CD14-positive monocyte (primary cell): ENCODE measurements at places on chromosomes 11 and 22. TPM values are rescaled to one million over a fixed set of nuclear protein-coding genes. Genes with fewer than 3 reads are reported as not detected.

GRCh38 chr11:125287491-125288210 lies 123.1 kb downstream of the PKNOX2 start:
- DNase-seq, result no peak

- DNase-seq, result no peak
Observed at GRCh38 chr11:114440121-114440860, 1.0 kb downstream of the REXO2 start.

HPX gene
- polyA plus RNA-seq, result 0.38 and 0.40 TPM in 2 replicates

DNA sequence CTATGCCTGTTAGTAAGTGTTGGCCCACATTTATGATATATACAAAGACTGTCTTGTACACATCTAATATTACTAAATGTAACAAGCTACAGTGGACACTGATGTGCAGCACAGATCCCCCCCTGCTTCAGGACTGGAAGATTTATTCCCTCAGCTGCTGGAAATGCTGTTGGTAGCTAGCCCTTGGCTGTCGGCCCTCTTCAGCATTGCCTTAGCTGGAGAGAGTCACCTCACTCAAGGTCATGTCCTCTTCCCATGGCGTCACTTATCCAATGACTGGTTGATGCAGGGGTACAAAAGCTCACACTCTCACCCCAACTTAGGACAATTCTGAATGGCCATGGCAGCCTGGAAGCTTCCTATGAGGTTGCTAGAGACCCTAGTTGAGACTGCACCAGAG lies 312.7 kb downstream of the SOX6 start:
- no peak for DNase-seq

FGF19 gene
- polyA plus RNA-seq, result not detected

- peak; percentile 13 for DNase-seq
Observed at GRCh38 chr11:59918987-59919589, 19.1 kb upstream of the OOSP1 start.

- no peak for DNase-seq
Observed at GRCh38 chr11:93196816-93197379, 893 bp downstream of the SLC36A4 start.

IGLL1 gene
- not detected for polyA plus RNA-seq

DNA sequence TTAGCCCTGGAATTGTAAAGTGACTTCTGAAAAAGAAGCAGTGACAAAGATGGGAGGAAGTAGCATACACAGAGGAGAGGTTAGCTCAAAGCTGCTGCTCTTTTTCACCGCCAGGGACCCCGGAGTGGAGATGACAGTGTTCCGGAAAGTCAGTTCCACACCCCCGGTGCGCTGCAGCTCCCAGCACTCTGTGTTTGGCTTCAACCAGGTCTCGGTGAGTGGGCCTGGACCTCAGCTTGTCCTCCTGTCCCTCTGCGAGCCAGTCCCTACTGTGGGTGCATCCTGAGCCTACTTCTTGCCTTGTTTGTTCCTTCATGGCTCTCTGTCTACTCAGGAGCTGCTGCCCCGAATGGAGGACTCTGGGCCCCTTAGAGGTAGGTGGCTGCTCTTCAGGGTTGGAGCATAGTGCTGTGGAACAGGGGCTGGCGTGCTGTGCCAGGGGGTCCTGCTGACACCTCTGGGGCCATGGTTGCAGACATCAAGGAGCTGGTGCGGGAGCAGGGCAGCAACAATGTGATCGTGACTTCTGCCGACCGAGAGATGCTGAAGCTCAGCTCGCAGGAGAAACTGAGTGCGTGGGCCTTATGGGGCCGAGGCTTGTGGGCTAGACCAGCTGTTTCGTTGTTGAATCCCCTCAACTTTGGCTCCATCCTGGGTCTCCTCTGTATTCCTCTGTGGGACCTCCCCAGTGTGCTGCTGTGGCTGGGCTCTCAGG lies 1.7 kb downstream of the PCNX3 start:
- no peak for DNase-seq

ADAMTS15 gene
- not detected for polyA plus RNA-seq

GRCh38 chr22:25172153-25172552 lies 27.5 kb upstream of the CRYBB3 start:
- DNase-seq, result no peak

- no peak for DNase-seq
Observed at GRCh38 chr11:134657631-134658030, 245.6 kb upstream of the B3GAT1 start.

DNA sequence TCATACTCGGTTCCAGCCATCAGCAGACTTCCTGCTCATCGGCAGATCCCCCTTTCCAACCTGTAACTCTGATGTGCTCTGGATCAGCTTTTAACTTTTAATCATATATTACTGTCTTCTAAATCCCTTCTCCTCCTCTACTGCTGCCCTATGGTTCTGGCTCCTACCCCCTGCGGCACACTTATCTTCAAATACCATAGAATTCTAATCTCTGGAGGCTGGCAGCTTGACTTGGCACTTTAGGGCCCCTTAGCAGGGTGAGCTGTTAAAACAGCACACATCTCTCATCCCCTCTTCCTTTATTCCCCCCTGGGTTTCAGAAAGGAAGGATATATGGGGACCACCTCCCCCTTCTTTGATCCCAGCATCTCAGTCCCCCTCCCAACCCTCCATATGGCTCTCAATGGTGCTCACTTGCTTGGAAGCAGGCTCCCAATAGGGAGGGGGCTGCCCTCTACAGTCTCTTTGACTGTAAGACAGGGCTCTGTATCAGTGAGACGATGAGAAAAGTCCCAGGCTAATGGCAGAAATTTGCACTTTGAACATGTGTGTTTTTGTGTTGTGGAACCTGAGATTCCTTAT lies 4.4 kb upstream of the CNTF start:
- DNase-seq, result no peak

DNA sequence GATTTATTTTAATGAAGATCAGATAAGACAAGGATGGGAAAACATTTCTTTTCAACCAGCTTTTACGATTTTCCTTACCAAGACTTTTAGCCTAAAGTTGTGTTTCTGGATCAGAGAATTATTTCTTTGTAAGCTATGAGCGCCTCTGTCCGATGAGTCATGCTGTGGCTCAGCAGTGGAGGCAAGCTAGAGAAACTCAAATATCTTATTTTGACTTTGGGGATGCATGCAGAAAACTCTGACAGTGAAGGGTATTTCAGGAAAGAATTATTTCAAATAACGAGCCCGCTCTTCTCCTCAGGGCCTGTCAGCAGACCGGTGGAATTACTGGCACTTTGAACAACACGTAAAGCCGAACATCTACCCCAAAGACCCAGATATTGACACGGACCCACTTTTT lies 77.9 kb upstream of the OR5AK2 start:
- no peak for DNase-seq

- no peak for DNase-seq
Observed at GRCh38 chr22:32628628-32629572, 154.3 kb downstream of the FBXO7 start.

POU2AF3 gene
- not detected in 2 replicates for polyA plus RNA-seq

WNT11 gene
- polyA plus RNA-seq, result 0.09 TPM

NXPE4 gene
- not detected in 2 replicates for polyA plus RNA-seq

DNA sequence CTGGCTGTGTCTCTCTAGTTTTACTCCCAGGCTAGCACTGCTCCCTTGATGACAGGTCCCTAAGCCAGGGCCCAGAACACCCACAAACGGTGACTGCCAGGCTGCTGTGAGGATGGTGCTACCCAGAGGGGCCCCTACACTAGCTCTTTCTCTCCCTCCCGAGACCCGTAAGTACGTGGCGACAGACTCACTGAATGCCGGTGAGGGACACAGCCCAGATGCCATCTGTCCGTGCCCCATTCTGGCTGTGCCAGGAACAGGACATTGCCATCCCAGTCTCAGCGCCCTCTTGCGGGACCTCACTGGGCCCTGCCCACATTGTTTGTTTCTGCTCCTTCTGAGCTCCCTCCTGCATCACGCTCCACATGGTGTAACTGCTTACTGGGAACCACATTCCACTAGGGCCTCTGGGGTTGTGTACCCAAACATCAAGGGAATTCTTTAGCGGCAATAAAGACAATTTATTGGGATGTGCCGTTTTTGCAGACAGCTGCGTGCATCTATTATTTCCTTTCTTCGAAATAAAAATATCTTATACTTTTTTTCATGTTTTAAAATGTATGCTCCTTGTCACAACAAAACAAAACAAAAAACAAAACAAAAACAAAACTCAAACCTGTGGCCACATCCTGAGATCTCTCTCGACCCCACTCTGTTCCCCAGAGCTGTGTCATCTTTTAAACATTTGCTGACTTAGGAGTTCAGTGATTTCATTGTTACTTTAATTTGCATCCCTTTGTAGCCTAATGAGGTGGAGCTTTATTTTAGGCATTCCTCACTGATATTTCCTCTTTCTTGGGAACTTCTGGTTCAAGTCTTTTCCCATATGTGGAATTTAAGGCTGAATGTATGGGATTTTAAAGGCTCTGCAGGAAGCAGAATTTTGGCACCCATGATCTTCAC lies 4.4 kb upstream of the TPCN2 start:
- peak; percentile 73 for DNase-seq

CDHR5 gene
- polyA plus RNA-seq, result 0.18 TPM

DNA sequence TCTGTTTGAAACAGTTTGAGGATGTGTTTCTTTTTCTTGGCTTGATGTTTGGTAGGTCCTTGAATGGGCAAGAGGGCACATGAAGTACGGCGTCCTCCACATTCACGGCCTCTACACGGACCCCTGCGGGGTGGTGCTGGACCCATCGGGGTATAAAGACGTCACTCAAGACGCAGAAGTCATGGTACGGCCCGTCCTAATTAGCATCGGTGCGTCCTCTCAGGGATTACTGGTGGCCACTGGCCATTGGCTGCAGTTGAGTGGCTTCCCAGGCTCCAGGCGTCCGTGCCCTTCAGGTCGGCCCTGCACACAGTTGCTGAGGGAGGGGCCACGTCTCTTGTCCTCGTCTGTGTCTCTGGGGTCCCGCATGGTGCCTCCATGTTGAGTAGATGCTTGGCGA lies 20.8 kb downstream of the FAM118A start:
- no peak for DNase-seq

MAP6 gene
- not detected for polyA plus RNA-seq

GRCh38 chr11:7057641-7058040 lies 31.2 kb upstream of the RBMXL2 start:
- DNase-seq, result no peak

GRCh38 chr11:87971354-87971753 lies 203.9 kb downstream of the RAB38 start:
- DNase-seq, result no peak

- peak; percentile 21 for DNase-seq
Observed at GRCh38 chr11:7524462-7525235, 10.8 kb downstream of the PPFIBP2 start.

GRCh38 chr22:35452351-35452781 lies 52.4 kb downstream of the MCM5 start:
- no peak for DNase-seq

- no peak for DNase-seq
Observed at GRCh38 chr11:66491315-66491935, 11.2 kb downstream of the DPP3 start.

- DNase-seq, result peak; percentile 39
Observed at GRCh38 chr11:65423516-65424204, 1.1 kb downstream of the NEAT1 start.

- DNase-seq, result no peak
Observed at GRCh38 chr11:30282289-30282631, 40.6 kb upstream of the ARL14EP start.

GRCh38 chr11:119206511-119207414 lies 624 bp downstream of the CBL start:
- peak; percentile 50 for DNase-seq

- no peak for DNase-seq
Observed at GRCh38 chr11:102620818-102621561, 4.1 kb downstream of the MMP20 start.

DNA sequence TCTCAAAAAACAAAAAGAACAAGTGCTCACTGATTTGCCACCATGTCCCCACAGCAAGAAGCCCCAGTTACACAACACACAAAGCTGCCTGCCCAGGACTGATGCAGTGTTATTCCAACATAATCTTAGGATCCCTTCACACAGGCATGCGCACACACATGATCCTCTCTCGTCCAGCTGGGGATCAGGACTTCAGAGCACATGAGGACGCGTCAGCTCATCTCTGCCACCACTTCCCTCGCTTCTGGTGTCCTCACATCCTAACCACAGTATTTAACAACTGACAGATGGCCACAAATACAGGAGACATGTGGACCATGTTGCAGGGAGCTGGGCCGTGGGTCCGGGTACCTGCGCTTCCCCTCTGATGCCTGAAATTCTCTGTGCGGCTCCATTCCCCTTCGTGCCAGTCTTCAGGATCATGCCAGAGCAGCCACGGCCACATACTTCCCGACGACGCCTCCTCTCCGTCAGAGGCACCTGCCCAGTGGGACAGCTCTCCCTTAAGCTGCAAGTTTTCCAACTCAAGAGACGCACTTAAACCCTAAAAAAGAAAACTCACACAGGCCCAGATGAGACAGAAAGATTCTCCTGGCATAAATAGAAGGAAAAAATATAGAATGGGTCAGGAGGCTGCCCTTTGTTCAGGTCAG lies 68.3 kb downstream of the PACSIN2 start:
- no peak for DNase-seq

DNA sequence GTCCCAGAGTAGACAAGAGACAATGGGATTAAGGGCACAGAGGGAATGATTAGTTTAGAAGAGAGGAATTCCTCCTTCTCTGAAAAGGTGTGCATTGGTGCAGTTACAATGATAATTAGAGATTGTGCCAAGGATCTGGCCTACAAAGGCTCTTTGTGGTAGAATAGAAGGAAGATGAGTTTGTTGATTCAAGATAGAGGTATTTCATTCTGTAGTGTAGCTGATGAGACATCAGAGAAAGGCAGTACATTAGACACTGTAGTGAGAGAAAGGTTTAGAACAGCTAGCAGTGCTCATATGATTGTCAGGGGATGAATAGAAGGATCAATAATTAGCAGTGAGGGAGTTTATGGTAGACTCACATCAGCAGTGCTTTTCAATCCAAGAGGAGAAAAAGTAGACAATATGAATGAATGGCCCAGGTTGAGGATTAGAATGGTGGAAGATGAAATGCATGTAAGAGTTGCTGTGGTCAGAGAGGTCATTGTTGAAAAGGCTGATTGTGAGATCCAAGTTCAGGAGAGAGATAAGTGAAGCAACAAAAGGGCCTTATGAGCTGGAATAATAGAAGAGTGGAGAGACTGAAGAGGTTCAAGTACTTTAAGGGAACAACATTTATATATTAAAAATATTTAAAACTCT lies 28.9 kb downstream of the SIK2 start:
- no peak for DNase-seq

FOLR1 gene
- polyA plus RNA-seq, result not detected in 2 replicates

FGF3 gene
- polyA plus RNA-seq, result not detected

GRCh38 chr11:124108156-124108555 lies 7.1 kb upstream of the VWA5A start:
- DNase-seq, result peak; percentile 10

GRCh38 chr11:215581-216037 lies 8.1 kb downstream of the RIC8A start:
- DNase-seq, result no peak

GRCh38 chr11:35178873-35179272 lies 39.9 kb downstream of the CD44 start:
- peak; percentile 62 for DNase-seq

RFPL3 gene
- polyA plus RNA-seq, result not detected

HBG1 gene
- not detected for polyA plus RNA-seq

IGLL5 gene
- polyA plus RNA-seq, result 0.21 TPM in 1 of 2 replicates, not detected in the other

DNA sequence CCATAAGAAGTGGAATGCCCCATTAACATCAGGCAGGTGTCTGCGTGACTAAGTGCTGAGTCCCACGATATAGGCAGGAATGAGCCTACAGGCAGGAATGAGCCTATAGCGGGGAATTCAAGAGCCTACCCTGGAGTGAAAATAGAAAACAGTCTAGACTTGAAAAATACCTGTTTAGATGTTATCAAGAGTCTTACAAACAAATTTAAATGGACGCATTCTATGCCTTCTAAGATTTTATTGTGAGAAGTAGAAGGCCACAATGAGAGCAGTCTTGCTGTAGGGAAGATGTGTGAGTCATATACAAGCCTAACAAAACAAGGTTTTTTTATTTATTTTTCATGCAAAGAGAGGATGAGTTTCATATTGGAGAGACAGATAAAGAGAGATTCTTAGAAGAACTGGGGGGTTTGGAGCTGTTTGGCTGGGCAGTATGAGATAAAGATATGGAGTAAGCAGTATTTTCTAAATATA lies 200.8 kb upstream of the ZC3H12C start:
- DNase-seq, result no peak
